ENCODE measurements at places on chromosomes 13 and 19.

GRCh38 chr19:3367628-3368440, 1.5 kb downstream of the NFIC start:
- DNase-seq, result no peak

- no peak for DNase-seq
Measured at GRCh38 chr13:94483970-94484369, 4.5 kb upstream of the DCT start.

GRCh38 chr19:43695985-43696704, 19.7 kb upstream of the IRGC start:
- no peak for DNase-seq

GRCh38 chr19:44677019-44677811, 5.9 kb downstream of the CEACAM19 start:
- DNase-seq, result no peak

GRCh38 chr13:48144413-48145035, 49.6 kb upstream of the MED4 start:
- no peak for DNase-seq
